ENCODE measurements at places on chromosomes 16 and 17.

GRCh38 chr17:4170639-4171280 lies 27.8 kb downstream of the CYB5D2 start:
- no peak for DNase-seq

GRCh38 chr17:81093619-81094508 lies 58.9 kb downstream of the BAIAP2 start:
- DNase-seq: no peak

- DNase-seq: no peak
These were observed 316.1 kb downstream of the PHKB start for GRCh38 chr16:47777220-47777619.

DNA sequence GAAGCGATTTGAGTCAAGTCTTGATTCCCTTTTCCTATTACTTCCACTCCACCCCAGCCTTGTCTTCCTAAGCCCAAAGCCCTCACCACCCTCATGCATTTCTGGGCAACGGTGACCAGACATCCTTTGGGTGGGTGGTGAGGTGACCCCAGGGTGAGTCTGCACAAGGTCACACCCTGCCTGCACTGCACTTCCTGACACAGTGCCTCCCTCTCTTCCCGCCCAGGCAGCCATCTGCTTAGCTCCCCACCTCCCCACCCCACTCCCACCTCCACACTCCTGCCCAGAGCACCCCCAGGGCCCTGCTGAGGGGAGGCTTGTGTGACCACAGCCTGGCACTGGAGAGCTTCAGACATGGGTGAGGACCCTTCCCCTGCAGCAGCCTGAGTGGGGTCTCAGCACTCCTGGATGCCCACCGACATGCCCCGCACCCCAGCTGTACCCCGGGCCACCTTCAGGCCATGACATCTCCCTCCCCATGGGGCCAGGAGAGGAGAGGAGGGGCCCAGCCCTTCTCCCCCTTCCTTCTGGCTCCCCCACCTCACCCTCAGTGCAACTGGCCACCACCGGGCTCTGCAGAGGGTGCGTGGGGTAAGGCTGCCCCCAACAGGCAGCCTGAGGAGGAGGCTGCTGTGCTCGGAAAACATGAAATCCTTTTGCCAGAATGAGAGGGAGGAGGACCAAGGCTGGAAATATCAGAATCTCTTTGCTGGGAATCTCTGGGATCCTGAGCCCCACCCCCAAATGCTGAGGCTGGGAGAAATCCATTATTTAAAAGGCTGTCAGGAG lies 68.6 kb downstream of the CCT6B start:
- peak; percentile 20 for DNase-seq

DNA sequence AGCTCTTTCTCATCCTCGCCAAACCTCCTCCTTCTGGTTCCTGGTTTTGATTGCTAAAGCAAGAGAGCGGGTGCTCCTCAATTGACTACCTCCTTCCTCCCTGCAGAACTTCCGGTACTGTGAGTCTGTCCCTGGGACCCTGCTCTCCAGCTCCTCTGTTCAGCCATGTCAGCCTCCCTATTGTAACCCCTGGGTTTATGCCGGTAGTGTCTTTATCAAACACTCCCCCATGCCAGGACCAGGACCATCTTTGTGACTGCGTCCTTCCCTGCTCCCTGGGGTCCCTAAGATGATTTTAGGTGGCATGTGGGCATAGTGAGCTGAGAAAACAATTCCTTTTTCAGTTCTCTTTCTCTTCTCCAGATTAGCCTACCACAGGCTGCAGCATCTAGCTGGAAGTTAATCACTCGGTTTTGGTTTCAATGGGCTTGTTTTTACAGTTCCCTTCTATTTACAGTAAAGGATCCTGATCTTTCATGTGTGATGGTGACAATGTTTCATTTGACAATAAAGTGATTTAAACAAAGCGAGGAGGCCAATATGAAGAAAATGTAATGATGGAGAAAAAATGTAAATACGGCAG lies 27.7 kb upstream of the IL21R start:
- DNase-seq: no peak
